ENCODE measurements at places on chromosomes 1 and 21. TPM values are rescaled to one million over a fixed set of nuclear protein-coding genes. Genes with fewer than 3 reads are reported as not detected.

Gene TAS1R1
- not detected for total RNA-seq

Gene CCDC17
- 0.56 TPM for total RNA-seq

Gene OR2T27
- total RNA-seq = not detected

Gene UBL4B
- not detected for total RNA-seq

Gene ELAVL4
- total RNA-seq = not detected

Gene SELL
- total RNA-seq = not detected

Gene RHCE
- 0.54 TPM for total RNA-seq

Gene PLPPR4
- 6.4 TPM for total RNA-seq

Gene IL12RB2
- not detected for total RNA-seq

Gene TSSK3
- not detected for total RNA-seq

- DNase-seq = no peak
These were observed 754 bp upstream of the LSS start for GRCh38 chr21:46229133-46229922.

DNA sequence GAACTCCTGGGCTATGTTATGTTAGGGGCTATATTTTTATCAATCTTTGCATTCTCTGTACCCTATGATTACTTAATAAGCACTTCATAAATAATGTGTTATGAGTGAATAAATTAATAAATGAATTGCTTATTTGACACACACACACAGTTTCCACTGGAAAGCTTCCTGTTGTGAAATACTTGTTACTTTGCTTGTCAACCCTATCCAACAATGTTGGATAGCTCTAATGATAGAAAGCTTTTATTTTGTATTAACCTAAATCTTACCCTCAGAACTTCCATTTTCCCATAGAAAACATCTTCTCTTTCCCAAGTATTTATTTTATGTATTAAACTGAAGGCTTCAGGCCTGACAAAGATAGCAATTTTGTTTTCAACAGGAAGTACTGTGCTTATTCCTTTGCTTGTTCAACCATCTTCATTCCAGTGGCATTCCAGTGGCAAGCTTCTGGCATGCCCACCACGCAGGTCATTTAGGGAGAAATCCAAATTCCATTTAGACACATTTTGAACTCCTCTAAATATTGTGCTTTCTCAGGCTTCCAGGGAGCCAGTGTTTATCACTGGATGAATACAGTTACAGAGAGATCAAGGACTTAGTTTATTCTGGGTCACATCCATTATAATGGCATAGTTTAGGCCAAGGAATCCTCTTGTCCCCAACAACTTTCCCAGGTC lies 134.4 kb downstream of the TGFB2 start:
- DNase-seq = peak; percentile 74

DNA sequence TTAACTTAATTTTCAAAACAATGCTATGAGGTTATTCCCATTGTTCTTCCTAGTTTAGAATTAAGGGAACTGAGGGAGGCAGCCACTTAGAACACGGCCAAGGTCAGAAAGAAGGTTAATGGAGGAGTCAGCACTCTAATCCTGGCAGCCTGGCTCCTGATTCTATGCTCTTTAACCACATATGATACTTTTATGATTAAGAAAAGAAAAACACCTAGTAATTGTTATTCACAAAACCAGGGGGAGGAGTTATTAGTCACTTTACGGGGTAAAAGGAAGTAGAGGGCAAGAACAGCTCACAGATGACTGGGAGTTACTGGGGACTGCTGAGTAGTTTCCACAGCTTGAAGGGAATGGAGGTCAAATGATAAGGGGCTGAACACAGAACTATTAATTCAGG lies 38.6 kb downstream of the GADD45A start:
- DNase-seq = peak; percentile 73

DNA sequence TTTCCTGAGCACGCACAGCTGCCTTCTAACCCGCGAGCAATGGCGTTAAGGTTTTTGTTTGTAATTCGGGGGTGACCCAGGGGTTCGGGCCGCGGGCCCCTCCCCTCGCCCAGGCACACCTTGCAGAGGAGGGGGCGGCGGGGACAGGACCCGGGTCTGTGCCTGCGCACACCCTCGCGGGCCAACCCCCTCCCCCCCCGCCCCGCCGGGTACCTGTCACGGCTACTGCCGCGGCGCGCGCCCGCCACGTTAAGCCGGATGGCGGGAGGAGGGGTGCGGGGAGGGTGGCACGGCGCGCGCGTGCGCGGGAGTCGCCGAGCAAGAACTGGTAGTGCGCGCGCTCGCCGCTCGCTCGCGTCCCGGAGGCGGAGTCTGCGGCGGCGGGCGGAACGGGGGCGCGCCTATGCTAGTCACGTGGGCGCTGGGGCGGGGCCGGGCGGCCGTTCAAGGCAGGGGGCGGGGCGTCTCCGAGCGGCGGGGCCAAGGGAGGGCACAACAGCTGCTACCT lies at the start of gene TPTE:
Gene TPTE, plus strand, starts transcription at position 493 of the 508 bp plus-strand sequence. CDS start 17,141 bp downstream, outside the sequence.
- no peak for DNase-seq

GRCh38 chr1:16397120-16397519 lies 30.1 kb downstream of the SZRD1 start:
- DNase-seq = no peak

- no peak for DNase-seq
These were observed 56.3 kb upstream of the SYT6 start for GRCh38 chr1:114209971-114210370.

DNA sequence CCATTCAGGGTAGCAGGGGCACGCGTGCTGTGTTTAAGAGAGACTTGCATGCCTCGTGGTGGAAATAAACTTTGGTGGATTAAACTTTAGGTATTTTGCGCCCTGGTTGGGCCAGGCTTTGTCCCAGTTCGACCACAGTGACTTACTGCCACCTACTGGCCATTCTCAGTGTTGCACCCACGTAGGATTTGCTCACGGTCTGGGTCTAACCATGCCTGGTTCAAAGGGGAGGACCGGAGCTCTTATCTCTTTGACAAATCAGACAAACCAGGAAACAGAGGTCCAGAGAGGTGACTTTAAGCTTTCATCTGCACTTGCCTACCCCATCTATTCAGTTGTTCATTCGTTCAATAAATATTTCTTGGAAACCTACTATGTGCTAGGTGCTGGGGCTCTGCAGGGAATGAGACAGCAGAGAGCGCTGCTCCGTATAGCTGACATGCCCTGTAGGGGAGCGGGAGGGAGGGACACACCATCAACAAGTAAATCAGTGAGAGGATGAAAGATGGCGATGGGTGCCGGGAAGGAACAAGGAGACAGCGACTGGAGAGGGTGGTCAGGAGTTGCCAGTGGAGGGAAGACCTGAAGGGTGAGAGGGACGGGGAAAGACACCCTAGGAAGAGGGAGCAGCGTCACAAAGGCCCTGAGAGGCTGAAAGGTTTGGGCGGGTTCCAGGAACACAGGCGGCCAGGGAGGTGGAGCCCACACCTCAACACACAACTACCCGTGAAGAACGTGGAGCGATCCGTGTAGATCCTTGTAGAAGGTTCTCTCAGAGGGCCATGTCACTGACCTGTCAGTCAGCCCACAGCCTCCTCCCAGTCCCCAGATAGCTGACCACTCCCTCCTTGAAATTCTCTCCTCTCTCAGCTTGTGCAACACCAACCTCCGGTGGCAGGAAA lies 27.2 kb upstream of the TINAGL1 start:
- peak; percentile 82 for DNase-seq

DNA sequence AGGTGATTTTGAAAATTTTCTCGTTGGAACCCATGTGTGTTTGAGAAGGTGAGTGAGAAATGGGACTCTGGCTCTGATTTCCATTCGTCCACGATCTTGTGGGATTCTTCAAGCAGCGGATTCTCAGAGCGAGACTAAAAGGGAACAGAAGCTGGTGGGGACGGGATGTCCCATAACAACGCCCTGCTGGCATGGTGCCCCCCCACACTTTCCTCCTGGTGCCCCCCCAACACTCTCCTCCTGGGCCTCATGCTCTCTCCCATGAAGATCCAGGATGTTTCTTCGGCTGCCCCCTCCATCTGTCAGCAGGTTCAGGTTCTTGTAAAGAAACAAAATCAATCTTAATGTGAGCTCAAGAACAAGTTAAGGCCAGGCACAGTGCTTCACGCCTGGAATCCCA lies 29.1 kb downstream of the PRDM15 start:
- no peak for DNase-seq

DNA sequence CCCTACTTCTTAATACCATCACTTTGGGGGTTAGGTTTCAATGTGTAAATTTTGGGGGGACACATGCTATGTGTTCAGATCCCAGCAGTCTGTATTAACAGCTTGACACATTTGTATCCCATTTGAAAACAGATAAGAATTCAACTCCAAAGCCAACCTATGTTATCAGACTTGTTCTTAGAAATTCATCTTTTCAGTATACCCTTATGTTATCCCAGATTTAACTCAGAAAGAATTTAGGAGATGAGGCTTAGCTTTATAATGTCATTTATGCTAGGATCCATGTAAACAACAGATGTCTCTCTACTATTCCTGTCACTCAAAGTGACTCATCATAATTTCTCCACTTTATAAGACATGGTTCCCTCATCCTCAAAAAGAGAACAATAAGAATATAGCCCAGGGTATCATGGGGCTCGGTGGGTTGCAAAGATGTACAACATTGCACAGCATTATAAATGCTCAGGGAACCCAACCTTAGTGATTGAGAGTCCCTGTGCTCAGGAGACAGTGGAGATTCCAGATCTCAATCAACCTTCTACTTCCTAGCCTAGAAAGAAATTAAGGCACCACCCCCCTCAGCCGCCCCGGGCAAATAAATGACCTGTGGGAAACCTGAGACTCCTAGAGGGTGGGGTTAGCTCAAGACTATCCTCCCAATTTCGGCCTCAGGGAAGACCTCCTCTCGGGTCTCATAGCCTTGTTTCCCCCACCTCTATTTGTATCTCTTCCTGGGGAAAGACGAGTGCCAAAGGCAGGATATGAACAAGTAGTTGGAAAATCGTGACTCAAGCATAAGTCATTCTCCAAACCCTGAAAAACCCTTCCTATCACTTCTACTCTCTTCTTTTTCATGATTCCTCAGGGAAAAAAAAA lies 265.1 kb upstream of the CAMK1G start:
- peak; percentile 35 for DNase-seq

- DNase-seq = no peak
These were observed 27.6 kb downstream of the CLDN14 start for GRCh38 chr21:36452281-36452825.

- no peak for DNase-seq
These were observed 58.5 kb downstream of the BEND5 start for GRCh38 chr1:48718116-48718630.

DNA sequence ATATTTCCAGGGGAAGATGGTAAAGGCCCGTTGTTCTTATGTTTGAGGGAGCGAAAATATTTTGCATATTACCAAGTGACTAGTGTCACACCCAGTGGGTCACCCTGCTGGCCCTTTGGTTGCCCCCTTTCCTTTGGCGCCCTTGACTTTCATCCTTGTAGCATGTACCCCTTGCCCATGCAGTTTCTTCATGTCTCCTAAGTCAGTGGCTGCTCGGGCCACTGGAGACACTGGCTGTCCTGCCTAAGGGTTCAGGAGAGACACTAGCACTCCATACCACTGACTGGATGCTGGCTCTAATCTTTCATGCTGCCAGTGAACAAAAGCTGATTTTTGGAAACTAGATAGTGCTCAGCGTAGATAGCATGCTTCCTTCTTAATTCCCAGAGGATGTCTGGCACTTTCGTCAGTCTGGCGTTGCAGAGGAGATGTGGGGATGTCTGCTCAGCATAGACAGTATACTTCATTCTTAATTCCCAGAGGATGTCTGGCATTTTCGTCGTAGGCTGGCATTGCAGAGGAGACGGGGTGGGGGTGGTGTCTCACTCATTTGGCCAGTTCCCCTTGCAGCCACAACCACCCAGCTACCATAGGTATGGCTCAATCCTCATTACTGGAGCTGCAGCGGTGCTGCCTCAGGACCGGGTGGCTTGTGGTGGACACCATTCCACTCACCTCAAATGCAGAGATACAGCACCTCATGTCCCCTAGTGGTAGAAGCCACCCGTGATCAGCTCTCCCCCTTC lies 770.9 kb upstream of the TPTE start:
- no peak for DNase-seq

DNA sequence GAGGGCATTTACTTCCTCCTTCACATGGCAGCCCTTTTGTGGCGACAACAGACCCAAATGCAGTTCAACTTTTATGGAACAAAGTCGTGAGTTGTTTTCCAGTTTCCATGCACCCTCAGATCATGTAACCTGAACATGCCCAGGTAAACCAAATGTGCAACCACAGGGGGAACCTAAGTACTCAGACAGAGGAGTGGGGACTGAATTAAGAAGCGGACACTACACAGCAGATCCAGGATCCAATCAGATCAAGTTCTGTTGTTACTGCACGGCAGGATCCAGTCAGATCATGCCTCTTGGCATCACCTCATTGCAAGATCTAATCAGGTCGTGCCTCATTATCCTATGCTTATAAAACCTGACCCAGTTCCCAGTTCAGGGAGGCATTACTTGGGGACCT lies 115.7 kb downstream of the MATN1 start:
- no peak for DNase-seq

DNA sequence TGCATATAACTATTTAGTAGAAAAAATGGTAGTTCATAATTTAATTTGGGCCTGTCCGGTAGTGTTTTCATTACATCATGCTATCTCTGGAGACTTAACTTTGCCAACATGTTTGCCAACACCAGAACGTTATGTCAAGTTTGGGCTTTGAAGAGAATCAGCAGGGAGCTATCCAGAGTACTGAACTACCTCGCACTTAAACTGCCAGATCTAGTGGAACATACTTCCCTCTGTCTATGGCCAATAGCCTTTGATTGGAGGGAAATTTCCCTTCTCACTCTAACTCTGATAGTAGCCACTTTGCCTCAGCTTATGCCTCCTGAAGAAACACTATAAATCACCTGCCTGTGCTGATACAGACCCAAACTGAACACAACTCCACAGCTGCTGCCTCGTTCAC lies 10.0 kb downstream of the LRRC53 start:
- peak; percentile 48 for DNase-seq

GRCh38 chr1:195185321-195185720 lies 1422.9 kb downstream of the KCNT2 start:
- DNase-seq = no peak

DNA sequence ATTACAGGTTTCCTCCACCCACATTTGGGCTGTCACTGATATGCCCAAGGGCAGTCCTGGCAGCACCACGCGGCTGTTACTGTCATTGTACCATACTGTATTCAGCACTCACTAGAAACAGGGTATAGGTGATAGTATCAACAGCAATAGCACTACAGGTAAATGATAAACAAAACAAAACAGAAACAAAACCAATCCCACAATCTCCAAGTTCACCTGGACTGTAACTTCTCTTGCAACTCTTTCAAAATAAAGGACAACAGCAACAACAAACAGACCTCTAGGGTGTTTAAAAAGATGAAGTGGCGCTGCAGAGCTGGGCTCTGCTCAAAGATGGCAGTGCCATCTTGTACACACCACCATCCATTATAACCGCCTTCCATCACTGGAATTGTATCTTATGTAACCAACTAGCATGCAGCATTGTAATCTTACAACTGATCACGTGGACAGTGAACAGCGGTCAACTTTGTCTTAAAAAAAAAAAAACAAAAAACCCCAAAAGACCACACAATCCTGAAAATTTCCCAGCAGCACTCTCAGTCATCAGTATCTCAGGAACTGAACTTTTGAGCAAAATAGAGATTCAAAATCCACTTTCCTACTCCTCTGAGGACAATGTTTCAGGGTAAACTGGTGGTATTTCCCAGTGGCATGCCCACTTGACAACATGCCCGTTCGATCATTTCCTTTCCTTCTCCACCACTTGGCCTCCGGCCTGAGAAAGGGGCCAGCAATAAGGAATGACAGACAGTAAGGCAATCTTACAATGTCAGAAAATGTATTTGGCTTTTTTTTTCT lies 3.8 kb downstream of the IRF2BP2 start:
- peak; percentile 62 for DNase-seq
